ENCODE measurements at places on chromosomes 13 and 19.

DNA sequence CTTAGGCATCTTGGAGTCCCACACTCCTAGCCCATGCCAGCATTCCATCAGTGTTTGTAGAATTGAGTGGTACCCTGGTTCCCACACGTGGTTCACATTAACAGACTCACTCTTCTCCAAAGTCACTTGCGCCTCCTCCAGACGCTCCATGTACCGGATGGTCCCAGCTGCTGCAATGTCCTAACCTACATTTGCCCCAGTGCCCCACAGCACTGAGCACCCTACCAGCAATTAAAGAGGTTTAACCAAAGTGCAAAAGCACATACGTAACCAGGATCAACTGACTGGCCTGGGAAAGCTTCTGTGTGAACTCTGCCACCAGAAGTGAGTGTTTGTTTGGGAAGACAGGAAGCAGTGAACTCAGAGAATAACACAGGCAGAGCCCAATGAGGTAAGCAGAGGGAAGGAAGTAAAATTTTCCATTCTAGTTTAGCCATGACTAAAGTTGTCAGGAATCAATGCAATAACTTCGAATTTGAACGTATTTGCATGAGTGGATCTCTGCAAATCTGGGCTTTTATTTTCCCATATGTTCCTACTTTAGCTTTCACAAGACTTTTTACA lies 7.3 kb upstream of the MEDAG start:
- DNase-seq, result no peak

DNA sequence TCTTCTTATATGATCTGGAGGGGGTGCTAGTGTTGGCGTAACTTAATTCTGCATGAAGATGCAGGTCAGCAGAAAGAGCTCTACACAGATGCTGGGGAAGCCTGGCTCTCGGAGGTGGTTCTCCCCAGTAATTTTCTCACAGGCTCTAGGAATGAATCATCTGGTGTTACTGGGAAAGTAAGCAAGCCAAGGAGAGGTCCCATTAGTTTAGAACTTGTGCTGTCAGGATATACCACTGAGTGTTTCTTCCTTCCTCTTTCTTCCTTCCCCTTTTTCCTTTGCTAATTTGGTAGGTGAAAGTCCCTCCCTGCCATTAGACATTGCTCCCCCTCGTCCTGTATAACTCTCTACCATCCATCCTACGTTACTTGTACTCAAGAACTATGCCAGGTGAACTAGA lies 68.3 kb downstream of the ATP8A2 start:
- no peak for DNase-seq

DNA sequence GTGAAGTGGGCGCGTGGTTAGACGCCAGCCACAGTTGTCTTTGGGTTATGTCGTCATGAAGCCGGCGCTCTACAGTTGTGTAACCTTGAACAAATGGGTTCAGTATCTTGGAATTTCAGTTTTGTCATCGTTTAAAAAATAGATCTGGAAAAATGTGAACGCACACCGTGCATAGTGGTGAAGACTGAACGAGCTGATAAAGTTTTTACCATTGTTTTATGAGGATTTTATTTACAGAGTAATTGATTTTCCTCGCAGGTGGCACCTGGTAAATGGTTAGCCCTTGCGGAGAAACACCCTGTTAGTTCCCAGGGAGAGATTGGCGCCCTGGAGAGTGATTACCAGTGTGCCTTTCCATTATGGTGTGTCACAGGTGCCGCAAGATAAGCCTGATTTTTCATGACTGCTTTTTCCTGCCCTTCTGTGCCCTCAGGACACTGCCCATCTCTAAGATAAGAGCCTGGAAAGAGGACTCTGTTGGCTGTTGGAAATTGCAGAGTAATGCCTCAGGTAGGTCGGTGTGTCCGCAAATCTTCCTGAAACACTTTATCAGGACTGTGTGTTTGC lies 577 bp downstream of the ZNF181 start:
- peak; percentile 58 for DNase-seq

DNA sequence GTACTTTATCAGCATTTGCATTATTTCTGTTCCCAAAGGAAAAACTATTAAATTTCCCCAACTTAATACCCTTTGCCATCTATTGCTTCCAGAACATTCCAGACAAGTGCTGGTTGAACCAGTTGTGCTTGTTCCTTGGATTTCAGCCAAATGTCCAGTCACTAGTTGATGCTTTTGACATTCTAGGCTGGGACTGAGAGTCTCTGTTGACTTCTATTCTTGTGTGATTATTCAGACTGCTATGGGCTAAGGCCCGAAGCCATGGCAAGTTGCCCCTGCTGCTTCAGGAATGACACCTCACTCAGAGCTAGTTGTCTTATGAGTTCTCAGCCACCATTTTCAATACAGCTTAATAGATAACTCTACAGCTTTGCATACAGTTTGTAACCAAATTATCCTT lies 458.1 kb upstream of the ARGLU1 start:
- DNase-seq, result no peak

DNA sequence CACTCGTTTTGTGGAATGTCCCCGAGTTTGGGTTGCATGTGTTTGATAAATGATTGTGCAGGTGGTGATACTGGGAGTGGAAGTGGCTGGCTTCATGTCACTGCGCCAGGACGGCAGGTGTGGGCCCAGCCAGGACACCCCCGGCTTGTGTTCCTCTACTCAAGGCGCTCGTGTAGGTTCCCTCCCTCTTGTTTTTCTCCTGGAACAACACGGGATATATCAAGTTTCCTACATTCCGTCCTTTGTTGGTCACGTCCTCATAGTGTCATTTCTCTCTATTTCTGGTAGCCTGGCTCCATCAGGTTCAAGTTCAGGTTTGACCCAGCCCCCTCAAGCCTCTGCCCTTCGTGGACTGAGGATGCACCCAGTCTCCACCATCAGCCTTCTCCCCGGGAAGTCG lies 16.3 kb downstream of the IL17D start:
- DNase-seq, result no peak

GRCh38 chr19:11033763-11034162 lies 55.5 kb upstream of the LDLR start:
- no peak for DNase-seq

DNA sequence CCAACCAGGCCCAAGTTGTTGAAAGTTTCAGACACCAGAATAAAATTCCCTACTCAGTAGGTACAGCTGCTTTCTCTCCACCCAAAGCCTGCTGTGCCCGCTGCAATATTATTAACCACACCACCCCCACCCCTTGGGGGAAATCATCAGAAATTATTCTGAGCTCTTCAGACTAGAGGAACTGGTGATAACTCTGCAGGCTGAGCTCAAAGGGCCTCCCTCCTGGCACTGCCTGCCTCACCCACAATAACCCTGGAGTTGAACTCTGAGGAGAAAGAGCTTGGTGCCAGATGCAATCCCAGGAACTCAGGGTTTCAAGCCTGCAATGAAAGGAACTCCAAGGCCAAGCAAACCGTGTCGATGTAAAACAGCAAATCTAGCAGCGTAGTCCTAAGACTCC lies 381.7 kb upstream of the ZNF507 start:
- DNase-seq, result no peak

DNA sequence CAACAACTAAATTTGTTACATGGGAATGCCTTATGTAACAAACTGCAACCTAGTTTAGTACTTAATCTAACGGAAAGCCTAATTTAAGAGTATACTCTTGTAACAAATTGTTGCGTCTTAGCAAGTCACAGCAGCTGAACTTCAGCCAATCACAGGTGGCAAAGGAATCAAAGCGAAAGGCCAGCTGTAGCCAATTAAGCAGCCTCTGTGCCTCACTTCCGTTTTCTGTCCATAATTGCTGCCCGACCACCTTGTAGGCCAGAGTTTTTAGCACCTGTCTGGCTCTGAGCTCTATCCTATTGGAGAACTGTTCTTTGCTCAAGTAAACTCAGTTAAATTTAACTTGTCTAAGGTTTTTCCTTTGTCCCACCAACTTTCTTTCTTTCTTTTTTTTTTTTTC lies 18.1 kb upstream of the HSPH1 start:
- DNase-seq, result no peak

GRCh38 chr13:43838909-43839308 lies 40.6 kb downstream of the CCDC122 start:
- no peak for DNase-seq

- DNase-seq, result no peak
Observed at GRCh38 chr19:38538793-38539528, 78.8 kb downstream of the MAP4K1 start.

DNA sequence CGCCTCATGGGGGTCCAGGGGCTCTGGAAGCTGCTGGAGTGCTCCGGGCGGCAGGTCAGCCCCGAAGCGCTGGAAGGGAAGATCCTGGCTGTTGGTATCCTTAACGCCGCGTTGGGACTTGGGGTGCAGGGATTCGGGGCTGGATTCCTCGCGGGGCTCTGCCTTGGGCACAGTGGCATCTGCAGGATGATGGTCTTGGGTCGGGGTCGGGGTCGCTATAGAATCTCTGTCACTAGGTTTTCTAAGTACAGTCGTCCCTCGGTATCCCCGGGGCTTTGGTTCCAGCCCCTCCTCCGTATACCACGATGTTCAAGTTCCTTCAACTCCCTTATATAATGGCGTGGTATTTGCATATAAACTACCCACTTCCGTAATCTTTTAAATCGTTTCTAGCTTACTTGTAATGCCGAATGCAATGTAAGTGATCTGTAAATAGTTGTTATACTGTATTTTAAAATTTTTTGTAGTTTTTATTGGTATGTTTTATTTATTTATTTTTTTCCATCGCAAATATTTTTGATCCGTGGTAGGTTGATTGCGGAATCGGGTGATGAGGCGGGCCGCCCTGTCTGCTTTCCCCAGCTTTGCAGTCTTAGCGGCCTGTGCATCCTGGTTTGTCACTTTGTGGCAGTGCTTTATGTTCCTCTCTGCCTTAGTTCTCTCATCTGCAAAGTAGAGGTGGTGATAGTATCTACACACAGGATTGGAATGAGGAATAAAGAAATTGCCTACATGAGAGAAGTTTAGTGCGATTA lies 606 bp downstream of the ERCC5 start:
- DNase-seq, result peak; percentile 31

- peak; percentile 40 for DNase-seq
Observed at GRCh38 chr19:4730740-4731171, 7.1 kb upstream of the DPP9 start.

DNA sequence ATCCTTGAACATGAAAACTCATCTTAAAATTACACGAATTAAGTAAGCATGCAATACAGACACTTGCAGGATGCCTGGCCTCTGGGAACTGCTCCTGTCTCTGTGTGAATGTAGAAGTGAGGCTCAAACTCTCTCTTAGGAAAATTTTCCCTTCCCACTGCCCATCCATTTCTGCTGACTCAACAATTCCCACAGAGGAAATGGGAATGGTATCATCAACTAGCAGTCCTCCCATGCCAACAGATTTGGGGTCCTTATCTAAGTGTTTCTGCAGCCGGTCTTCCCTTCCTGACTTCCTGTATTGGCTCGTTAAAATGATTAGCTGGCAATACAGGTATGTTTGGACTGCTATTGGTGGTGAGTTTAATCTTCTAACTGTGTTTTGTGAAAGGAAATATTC lies 85.8 kb downstream of the DOCK9 start:
- no peak for DNase-seq
